ENCODE measurements at places on chromosomes 5 and 9.
A peak's percentile ranks its signal among the peaks of the same experiment; 100 is the strongest.

- DNase-seq = no peak
These were observed 5.5 kb upstream of the LYSMD3 start for GRCh38 chr5:90534922-90535321.

DNA sequence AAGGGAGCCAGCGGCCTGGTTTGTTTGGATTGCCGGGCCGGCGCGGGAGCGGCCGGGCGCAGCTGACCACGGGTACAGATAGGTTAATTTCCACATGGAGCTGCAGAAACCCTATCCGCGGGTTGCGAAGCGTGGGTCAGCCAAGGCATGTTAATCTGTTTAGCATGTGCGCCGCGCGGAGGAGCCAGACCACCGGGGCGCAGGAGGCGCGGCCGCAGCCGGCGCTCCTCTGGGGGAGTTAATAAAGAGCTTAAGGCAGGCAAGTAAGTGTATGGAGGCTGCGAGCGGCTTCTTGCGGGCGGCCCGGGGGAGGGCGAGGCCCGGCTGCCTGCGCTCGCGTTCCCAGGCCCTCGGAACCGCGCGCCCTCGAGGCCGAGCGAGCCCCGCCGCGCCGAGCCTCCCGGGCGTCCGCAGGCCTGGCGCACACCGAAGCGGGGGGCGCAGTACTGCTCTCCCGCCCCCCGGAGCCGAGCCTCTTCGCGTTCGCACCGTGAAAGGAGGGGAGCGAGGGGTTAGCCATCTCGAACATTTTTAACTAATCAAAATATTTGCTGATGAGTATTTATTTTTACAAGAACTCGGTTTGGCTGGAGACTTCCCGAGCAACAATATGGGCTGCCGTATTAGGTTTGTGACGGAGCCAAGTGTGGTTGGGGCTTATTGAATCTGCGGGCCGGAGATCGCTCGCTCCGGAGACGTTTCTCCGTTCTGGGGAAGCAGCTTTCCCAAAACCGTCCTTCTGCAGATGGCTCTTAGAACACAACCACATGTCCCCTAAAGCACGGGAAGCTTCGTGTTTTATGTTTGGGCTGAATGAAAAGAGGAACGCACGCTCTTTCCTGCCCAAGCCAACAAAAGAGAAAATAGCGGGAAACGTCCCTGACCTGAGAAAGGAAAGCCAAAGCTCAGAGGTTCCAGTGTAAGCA lies 28.8 kb downstream of the FOXD1 start:
- no peak for DNase-seq

GRCh38 chr5:18311266-18311665 lies 677.0 kb downstream of the TAF11L14 start:
- no peak for DNase-seq

DNA sequence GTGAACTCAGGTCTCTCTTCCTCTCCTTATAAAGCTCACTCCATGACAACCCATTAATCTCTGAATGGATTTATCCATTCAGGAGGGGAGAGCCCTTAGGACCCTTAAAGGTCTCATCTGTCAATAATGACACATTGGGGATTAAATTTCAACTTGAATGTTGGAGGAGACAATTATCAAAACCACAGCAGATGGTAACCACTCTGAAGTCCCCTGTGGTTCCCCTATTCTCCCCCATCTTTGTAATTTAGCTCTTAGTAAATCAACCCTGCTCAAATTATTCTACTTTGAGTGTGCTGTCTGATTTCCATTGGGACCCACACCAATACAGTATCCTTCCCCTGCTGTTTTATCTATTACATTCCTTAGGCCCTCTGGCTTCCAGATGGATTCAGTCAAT lies 72.0 kb upstream of the RAI14 start:
- no peak for DNase-seq

GRCh38 chr9:113673726-113674125 lies 202.4 kb upstream of the ZNF618 start:
- peak; percentile 16 for DNase-seq

- DNase-seq = no peak
These were observed 240.3 kb upstream of the NREP start for GRCh38 chr5:111997308-111997707.

GRCh38 chr9:19387317-19387716 lies 7.3 kb upstream of the RPS6 start:
- DNase-seq = no peak

DNA sequence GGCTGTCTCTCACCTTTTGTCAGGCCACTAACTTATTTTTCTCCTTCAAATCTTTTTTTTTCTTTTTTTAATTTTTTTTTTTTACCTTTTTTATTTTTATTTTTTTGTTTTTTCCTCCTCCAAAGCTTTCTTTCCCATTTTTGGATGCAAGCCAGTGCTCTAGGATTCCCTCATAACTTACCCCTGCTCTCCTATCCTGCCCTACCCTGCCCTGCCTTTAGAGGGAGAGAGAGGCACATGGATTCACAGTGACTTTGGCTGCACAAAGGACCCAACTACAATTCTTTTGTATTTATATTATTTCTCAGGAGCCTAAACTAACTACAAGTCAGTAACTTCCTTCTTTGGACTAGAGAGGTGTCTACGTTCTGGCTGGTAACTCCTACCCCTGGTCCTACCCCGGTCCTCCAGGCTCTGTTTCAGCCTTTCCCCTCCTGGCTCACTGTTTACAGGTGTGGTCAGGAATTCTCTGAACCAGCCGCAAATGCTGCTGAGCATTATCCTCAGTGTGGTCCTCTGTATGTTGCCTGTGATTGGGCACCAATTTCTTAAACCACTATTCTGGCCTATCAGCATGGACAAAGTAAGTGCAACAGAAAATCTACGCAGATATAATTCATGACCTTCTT lies 8.4 kb upstream of the RUSC2 start:
- DNase-seq = no peak

GRCh38 chr9:136678624-136679023 lies 8.6 kb downstream of the AGPAT2 start:
- no peak for DNase-seq

- DNase-seq = no peak
These were observed 310.2 kb downstream of the ARHGAP26 start for GRCh38 chr5:143080407-143080806.

GRCh38 chr9:21316032-21316842 lies 11.1 kb upstream of the IFNA5 start:
- no peak for DNase-seq

DNA sequence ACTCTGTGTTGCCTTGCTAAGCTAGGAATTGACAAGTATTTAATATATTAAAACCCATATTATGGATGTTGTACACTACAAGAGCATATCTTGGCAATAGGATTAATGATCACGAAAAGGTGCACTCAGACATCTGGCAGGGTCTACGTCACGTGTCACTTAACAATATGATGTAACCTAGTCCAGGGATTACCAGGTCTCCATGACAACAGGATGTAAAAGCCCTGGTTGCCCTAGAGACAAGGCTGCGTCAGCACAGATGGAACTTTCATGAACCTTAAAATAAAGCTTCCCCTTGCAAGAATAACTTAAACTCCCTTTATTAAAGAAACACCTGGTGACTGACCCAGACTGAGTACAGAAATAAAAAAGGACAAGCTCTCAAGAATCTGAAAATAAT lies 717.8 kb downstream of the CDH18 start:
- no peak for DNase-seq

DNA sequence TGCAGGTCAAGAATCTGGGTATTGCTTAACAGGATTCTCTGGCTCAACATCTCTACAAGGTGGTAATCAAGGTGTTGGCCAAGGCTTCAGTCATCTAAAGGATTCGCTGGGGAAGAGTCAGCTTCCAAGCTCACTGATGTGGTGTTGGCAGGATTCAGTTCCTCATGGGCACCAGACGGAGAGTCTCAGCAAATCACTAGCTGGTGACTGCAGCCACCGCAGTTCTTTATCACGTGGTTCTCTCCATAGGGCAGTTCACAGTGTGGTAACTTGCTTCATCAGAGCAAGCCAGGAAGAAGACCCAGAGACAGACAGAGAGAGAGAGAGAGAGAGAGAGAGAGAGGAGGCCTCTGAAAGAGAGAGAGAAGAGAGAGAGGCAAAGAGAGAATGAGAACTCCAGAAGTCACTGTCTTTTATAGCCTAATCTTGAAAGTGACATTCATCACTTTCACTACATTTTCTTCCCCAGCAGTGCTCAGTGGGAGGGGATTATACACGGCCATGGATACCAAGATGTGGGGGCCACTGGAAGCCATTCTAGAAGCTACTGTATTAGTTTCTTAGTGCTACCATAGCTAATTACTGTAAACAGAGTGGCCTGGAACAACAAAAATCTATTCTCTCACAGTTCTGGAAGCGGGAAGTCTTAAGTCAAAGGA lies 109.2 kb upstream of the SMIM23 start:
- no peak for DNase-seq

GRCh38 chr5:154783774-154784460 lies 28.7 kb downstream of the LARP1 start:
- DNase-seq = no peak

DNA sequence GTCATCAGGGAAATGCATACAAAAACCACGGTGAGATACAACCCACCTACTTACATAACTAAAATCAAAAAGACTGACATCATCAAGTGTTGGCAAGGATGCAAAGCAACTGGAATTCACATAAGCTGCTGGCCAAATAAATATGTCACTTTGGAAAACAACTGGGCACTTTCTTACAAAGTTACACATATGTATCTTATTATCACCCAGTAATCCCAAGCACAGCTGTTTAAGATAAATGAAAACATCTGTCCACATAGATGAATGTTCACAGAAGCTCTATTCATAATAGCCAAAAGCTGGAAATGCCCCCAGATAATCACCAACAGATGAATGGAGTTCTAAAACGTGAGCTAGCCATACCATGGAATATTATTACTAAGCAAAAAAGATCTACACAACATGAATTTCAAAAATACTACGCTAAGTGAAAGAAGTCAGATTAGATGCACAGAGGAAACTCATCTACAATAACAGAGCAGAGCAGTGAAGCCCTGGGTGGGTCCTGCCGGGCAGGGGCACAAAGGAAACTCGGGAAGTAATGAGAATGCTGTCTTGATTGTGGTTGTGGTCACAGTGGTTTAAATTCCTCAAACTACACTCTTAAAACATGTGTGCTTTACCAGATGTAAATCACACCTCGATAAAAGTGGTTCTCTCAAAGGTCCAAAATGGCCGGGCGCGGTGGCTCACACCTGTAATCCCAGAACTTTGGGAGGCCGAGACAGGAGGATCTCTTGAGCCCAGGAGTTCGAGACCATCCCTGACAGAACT lies 8.5 kb downstream of the CAMSAP1 start:
- no peak for DNase-seq

GRCh38 chr5:130115686-130116085 lies 211.4 kb downstream of the CHSY3 start:
- DNase-seq = no peak

DNA sequence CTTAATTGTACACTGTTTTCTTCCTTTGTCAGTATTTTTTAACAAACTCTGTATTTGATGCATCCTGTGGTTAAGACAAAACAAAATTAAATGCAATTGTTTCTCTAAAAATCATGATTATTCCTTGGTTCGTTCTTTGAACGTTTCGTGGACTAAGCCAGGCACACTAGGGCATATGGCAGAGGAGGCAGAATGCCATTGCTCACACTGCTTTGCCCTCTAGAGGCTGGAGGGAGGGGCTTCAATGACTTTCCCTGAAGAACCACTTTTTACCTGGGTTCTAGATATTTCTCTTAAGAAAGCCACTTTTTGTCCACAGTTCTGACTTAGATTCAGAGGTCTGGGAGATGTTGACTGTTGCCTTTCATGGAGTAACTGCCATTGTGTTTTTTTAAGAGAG lies 236.2 kb upstream of the ADAMTSL1 start:
- no peak for DNase-seq

DNA sequence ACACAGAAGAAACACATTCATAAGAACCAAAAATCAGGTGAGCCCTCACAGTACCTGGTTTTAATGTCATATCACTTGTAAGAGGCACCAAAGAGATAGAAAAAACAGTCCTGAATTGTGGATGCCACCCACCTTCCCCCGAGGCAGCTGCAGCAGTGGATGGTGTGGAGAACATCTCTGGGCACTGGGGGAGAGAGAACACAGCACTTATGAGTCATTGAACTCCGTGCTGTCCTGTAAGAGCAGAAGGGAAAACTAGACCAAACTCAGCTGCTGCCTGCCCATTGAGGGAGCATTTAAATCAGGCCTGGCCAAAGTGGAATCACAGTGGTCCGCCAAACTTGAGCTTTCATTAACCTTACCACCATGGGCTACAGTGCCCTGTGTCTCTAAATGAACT lies 296.2 kb downstream of the SPATA31D1 start:
- no peak for DNase-seq

GRCh38 chr5:71834601-71835000 lies 115.5 kb downstream of the CARTPT start:
- no peak for DNase-seq

GRCh38 chr5:116764941-116765340 lies 190.3 kb upstream of the SEMA6A start:
- no peak for DNase-seq

DNA sequence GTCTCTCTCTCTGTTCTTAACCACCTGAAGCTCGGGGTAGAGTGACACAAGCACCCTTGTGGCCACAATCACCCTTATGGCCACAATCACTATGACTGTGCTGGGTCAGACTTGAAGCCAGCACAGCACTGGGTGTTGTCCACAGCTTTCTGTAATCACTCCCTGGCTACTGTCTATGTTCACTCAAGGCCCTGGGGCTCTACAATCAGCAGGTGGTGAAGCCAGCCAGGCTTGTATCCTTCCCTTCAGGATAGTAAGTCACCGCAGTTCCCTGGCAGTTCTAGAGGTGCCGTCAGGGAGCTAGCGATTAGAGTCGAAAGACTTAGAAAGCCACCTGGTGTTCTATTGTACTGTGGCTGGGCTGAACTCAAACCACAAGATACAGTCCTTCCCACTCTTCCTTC lies 44.2 kb downstream of the GDA start:
- no peak for DNase-seq

- DNase-seq = no peak
These were observed 95.8 kb downstream of the LMNB1 start for GRCh38 chr5:126872561-126873354.

- DNase-seq = no peak
These were observed 145.5 kb downstream of the ERCC6L2 start for GRCh38 chr9:96020792-96021550.

- DNase-seq = no peak
These were observed 426.1 kb upstream of the CTNND2 start for GRCh38 chr5:12330381-12330780.

GRCh38 chr9:134382733-134383132 lies 56.5 kb downstream of the RXRA start:
- DNase-seq = no peak

DNA sequence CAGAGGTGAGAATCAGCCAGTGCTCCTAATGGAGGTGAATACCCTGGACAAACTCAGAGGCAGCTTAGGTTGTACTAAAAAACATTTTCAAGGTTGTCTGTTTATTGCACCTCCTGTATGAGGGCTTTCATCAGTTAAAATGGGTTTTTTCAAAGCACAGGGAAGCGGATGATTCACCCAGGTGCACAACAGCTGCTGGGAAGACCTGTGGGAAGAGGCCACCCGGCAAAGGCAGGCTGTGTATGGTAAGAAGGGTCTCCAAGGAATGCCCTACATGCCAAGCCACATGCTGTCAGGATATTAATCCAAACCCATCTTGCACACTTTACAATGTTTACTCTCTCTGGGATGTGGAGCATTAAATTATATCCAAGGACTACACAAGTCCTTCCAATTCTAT lies 14.7 kb downstream of the SIL1 start:
- DNase-seq = no peak
